Epithelial cell of alveolus of lung (primary cell): ENCODE measurements at places on chromosomes 2 and 18. TPM values are rescaled to one million over a fixed set of nuclear protein-coding genes. Genes with fewer than 3 reads are reported as not detected.

Gene SCYGR1
- total RNA-seq: not detected in 2 replicates

Gene SLC19A3
- total RNA-seq: 1.0 and 1.9 TPM in 2 replicates

Gene SPIRE1
- total RNA-seq: 14.9 TPM in 2 replicates

Gene SPP2
- not detected in 2 replicates for total RNA-seq

Gene CRYGB
- total RNA-seq: not detected in 2 replicates

Gene PRSS56
- 0.48 TPM in 1 of 2 replicates, not detected in the other for total RNA-seq

Gene TNFAIP6
- total RNA-seq: 32.4 and 48.5 TPM in 2 replicates

Gene SCYGR6
- total RNA-seq: not detected in 2 replicates
